Activated T-cell treated with anti-CD3 and anti-CD28 coated beads for 4 hours (primary cell): ENCODE measurements at places on chromosomes 1 and 21.

- no peak for DNase-seq
Observed at GRCh38 chr1:76583235-76583868, 283.9 kb upstream of the ST6GALNAC5 start.

DNA sequence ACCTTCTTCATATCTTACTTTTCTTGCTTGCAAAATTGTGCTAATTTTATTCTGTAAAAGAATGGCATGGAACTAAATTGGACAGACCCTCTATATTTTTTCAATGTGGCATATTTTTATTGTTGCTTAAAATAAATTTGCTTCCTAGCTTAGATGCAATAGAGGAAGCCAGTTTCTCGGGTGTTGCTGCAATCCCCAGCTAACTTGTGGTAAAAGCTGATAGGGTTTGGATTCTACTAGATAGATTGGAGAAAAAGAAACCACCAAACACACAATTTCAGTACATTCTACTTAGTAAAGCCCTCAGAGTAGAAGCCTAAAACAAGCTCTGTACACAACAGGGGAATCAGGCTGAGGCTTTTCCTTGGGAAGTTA, 49.5 kb upstream of the GCLM start:
- DNase-seq = no peak

DNA sequence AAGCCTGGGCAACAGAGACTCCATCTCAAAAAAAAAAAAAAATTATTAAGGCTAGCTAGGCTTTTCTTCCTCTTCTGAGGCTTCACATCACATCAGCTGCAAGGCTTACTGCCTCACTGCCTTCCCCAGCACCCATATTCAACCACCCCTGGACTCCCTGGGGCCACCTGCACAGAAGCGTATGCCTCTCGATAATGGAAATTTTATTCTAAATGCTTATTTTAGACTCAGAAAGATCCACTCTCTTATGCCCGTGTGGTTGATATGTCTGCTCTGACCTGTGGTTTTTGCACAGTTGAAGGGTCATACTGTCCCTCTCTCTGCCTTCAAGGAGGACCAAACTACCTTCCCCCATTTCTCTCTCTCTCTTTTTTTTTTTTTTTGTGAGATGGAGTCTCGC, 1.5 kb upstream of the FCRLA start:
- DNase-seq = no peak

DNA sequence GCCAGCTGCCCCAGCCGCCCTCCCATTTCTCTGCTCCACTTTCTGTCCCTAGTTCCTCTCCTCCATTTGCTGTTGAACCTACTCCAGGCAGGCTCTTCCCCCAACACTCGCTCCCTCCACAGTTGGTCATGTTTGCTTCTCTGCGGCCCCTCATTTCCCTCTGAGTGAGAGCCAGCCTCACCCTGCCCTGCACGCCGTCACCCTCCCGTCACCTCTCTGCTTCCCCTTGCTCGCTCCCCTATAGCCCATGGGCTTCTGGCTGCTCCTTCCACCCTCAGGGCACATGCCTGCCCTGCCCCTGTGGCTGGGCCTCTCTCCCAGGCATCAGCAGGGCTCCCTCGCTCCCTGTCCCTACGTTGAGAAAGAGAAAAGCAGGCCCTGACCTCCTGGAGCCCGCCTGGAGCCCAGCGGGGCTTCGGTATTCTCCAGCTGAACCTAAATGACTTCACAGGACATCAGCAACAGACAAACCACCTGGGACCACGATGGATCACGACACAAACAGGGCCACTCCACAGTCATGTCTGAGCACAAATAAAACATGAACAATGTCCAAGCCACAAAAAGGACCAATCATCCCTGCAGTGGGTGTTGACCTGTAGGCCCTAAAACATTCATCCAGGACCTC, 13.3 kb upstream of the THEMIS2 start:
- no peak for DNase-seq

DNA sequence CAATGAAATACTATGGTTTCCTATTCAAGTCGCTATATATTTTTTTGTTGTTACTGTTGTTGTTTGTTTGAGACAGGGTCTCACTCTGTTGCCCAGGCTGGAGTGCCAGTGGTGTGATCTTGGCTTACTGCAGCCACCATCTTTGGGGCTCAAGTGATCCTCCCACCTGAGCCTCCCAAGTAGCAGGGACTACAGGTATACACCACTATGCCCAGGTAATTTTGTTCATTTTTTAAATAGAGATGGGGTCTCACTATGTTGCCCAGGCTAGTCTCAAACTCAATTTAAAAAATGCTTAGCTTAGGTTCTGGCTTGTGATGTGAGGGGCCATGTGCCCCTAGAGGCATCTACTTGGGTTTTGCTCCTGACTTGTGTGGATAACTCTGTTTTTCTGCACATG, 9.8 kb downstream of the RABIF start:
- no peak for DNase-seq

DNA sequence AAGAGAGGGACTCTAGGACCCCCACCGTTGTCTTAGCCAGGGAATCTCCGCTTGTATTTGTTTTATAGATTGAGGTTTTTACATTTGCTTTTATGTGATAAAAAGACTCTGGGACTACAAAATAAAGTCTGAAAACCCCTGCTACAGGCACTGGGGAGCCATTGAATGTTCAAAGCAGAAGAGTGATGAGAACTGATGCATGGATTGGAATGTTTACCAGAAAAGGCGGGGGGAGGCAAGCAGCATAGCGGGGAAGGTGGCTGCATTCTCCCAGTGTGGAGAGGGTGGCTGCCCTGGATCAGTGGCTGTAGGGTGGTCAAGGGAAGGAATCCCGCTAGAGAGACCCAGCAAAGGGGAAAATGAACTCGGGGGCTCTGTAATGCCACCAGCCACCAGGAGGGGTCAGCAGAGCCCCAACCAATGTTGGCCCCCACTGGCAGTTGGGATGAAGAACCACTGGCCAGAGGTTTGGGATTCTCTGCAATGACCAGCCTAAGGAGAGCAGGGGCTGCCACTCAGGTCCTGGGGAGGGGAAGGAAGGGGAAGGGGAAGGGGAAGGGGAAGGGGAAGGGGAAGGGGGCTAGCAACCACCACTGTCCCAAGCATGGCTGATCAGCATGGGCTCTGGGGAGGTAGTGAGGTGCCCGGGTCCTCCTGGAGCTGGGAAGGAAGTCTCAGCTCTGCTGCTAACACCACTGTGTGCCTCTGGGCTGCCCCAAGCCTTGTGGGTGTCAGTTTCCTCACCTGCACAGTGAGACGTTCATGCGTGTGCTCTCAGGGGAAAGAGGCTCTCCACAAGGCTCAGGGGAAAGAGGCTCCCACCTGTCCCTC, 19.2 kb upstream of the PEF1 start:
- DNase-seq = peak; percentile 60

DNA sequence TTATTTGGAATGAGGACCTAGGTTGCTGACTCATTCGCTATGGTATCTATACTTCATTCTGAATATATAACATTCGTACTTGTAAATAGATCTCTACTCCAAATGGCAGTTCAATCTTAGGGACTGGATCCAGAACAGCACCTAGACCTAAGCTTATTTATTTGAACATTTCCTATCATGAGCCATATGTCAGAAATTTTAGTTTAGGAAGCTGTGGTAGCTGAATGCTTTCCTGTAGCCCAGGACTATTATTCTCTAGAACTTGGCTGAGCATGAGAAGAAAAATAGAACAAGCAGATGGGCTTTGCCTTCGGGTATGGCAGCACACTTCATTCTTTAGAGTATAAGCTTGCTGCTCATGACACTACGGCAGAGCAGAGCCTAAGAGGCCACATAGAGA, 1114.4 kb upstream of the B3GALT2 start:
- DNase-seq = no peak

DNA sequence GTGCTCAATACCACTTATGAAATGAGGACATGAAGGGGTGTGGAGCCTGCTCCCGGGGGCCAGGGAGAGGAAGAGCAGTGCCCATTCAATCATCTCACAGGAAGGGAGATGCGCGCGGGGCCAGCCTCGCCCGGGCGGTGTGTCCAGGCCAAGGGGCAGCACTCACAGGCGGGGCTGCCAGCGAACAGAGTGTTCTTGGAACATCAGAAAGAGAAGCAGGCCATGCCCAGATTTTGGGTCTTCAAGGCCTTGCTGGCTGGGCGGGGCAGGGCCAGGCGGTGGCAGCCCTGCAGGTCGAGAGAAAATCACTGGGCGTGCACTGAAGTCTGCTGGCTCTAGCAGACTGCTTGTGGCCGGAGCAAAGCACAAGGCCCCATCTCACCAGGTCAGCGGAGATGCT, 168.6 kb downstream of the PRDM16 start:
- no peak for DNase-seq

DNA sequence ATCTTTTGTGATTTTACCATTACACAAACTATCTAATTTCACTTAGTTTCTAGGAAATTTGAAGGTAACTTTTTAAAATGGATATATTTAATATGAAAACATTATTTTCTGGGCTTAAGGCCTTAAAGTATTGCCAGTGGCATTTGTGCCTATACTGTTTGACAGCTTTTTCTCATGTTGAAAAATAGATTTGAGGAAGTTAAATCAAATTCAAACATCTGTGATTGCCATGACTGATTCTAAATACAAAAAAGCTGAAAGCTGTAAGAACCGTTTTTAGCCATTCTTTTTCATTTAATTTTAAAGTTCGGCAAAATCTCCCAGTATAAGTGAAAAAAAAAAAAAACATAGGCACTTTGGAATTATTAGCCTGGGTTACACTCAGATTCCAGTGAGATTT, 301.1 kb downstream of the DPYD start:
- DNase-seq = no peak

- no peak for DNase-seq
Observed at GRCh38 chr21:32889596-32889995, 118.0 kb upstream of the PAXBP1 start.

DNA sequence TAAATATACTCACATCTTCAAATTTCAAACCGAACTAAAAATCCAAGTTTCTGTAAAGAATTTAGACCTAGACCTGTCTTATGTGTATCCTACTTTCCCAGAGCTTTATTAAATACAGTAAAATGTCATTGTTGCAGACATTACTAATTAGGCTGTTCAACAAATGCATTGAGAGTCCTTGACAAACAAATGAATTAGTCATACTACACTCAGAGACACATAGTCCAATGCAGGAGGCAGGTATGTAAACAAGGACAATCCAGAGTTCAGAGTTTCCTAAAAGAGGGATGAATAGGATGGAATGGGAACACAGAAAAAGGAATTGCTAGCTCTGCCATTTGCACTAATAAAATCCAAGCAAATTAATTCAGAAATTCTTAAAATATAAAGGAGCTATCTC, 1.6 kb upstream of the EGLN1 start:
- DNase-seq = no peak

DNA sequence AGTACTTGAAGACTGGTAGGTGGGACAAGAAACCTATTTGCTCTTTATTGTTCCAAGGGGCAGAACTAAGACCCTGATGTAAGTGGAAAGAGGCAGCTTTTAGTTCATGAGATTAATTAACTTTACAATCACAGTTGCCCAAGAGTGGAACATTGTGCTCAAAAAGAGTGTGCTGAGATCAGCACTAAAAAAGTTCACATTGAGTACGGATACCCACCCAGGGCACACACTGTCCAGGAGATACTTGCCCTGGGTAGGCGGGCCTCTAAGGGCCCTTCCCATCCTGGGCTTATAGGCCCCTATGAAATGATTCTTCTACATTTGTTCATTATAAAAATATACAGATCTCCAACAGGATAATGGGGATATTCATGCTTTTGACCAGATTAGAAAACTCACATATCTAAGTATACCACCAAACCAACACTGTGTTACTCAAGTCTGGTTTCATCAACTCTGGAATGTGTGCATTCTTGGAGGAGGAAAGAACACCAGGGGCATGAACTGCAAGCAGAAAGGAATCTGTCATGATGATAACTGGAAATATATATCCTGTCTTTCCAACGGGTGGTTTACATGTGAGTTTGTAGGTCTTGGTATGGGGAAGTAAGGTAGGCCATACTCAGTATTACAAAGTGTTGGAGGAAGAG, 626.2 kb downstream of the SMYD3 start:
- no peak for DNase-seq

DNA sequence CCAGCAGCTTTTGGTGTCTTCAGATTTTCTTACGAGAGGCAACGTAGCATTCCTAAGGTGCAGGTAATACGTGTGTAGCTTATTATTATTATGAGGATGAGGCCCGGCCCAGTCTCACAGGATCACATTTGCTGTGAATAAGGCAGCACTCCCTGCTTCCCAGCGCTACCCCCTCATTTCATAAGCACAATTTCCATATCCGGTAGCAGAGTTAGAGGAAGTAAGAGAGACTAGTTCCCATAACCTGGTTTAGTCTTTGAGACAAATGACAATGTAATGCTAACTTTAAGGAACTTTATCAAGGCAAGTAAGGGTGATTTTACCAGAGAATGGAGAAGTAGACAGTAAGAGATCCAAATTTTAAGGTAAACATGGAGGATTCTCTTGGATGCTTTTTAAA, 14.6 kb upstream of the LMO4 start:
- no peak for DNase-seq

GRCh38 chr1:33696962-33697361, 166.9 kb upstream of the HMGB4 start:
- no peak for DNase-seq

- DNase-seq = no peak
Observed at GRCh38 chr21:39373634-39374033, 24.7 kb upstream of the HMGN1 start.

GRCh38 chr21:25639551-25640201, 618 bp downstream of the JAM2 start:
- peak; percentile 15 for DNase-seq

GRCh38 chr1:182460550-182460951, 10.6 kb downstream of the RGSL1 start:
- no peak for DNase-seq

GRCh38 chr21:33080376-33080775, 10.4 kb downstream of the OLIG1 start:
- no peak for DNase-seq

DNA sequence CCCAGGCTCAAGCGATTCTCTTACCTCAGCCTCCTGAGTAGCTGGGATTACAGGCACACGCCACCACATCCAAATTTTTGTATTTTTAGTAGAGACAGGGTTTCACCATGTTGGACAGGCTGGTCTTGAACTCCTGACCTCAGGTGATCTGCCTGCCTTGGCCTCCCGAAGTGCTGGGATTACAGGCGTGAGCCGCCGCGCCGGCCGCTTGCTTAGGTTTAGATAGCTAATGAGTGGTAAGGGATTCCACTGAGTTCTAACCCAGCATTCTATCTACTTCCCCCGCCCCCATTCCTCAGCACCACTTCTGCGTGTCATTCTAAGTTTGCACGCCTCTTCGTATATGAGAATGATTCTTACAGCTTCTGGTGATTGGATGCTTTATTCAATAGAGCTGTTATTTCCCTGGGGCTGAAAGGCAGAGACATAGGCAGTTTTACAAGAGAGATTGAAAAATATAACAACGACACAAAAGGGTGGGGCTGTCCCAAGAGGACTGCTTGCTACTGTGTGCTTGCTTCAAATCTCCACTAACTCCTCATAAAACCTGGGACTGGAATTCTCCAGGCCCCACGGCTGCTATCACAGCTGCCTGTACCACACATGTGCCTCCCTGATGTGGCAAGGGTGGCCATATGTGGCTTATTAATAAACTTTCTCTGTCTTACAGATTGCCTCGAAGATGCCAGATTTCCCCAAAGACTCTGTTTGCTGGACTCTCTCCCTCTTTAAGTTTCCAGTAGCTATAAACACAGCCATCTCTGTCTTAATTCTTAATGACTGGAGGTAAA, 23.7 kb upstream of the GREM2 start:
- no peak for DNase-seq
